GM23338 (cell line): ENCODE measurements at places on chromosomes 2 and 18. TPM values are rescaled to one million over a fixed set of nuclear protein-coding genes. Genes with fewer than 3 reads are reported as not detected.
A peak's percentile ranks its signal among the peaks of the same experiment; 100 is the strongest.

- H3K4me3 ChIP-seq: no peak overlapping the region
- no peak overlapping the region for H3K27ac ChIP-seq
- no peaks in the 10 kb centered on the region for H3K36me3 ChIP-seq
- H3K27me3 ChIP-seq: no peaks in the 10 kb centered on the region
Observed at GRCh38 chr18:22705328-22705727, 227.8 kb upstream of the RBBP8 start.

SNED1 gene
- 1.1 and 2.8 TPM in 2 replicates for total RNA-seq

DNA sequence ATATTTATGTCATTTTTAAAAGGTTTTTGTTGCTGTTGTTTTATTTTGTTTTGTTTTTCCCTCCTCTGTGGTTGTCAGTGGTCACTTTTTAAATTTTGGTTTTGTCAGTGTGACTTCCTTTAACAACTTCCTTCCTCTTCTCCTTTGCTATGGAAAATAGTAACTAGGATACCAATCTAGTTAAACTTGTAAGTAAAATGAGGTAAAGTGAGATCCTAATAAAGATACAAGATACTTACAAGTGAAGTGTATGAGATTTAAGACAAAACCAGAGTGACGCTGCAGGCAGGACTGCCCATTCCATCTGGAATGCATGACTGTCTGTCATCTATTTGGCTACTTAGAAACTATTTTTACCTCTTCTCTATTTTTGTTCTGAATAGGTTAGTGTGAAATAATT is 30.6 kb upstream of the CREB1 start:
- no peak overlapping the region for H3K27ac ChIP-seq
- no peak for DNase-seq
- H3K4me3 ChIP-seq: no peak overlapping the region
- no peaks in the 10 kb centered on the region for H3K36me3 ChIP-seq

HTR2B gene
- not detected in 2 replicates for total RNA-seq

GRCh38 chr2:42974169-42974720 is 181.9 kb upstream of the HAAO start:
- H3K4me1 ChIP-seq: peaks cover 7% of the 10 kb centered on the region; the same call in 1 of the 2 replicates
- no peak overlapping the region for H3K27ac ChIP-seq
- H3K4me3 ChIP-seq: no peak overlapping the region; the same call in 1 of the 2 replicates
- no peaks in the 10 kb centered on the region for H3K27me3 ChIP-seq
- DNase-seq: no peak
- H3K36me3 ChIP-seq: no peaks in the 10 kb centered on the region

- no peak for DNase-seq
- no peaks in the 10 kb centered on the region for H3K4me1 ChIP-seq
- H3K36me3 ChIP-seq: no peaks in the 10 kb centered on the region
Observed at GRCh38 chr2:182018218-182018617, 32.6 kb downstream of the PPP1R1C start.

GRCh38 chr2:28257182-28257581 is 135.5 kb upstream of the FOSL2 start:
- H3K27me3 ChIP-seq: no peaks in the 10 kb centered on the region
- no peak for DNase-seq
- H3K4me3 ChIP-seq: no peak overlapping the region
- no peak overlapping the region for H3K27ac ChIP-seq

DNA sequence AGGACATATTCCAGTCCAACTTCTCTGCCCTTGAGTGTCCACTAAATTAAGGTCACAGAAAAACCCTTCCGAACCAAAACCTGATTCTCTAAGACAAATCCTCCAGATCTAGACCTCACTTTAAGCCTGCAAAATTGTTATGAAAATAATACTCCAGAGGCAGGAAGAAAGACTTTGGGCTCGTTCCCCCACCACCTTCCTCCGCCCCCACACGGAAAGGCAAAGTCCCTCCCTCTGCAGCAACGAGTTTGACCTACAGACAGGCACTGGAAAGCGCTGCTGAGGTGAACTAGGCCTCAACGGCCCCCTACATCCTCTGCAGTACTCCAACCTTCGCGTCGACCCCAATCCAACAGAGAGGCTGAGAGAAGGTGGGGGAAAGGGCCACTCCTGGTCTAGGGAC is 808 bp downstream of the ATP5MC3 start:
- peaks cover 28% of the 10 kb centered on the region for H3K36me3 ChIP-seq
- peak; percentile 56 for DNase-seq
- H3K27ac ChIP-seq: peak overlapping the region; percentile 85

GRCh38 chr2:70115646-70116442 is 28.6 kb downstream of the PCBP1 start:
- H3K27me3 ChIP-seq: no peaks in the 10 kb centered on the region
- DNase-seq: no peak
- peaks cover 37% of the 10 kb centered on the region for H3K4me1 ChIP-seq
- no peak overlapping the region for H3K27ac ChIP-seq

DNA sequence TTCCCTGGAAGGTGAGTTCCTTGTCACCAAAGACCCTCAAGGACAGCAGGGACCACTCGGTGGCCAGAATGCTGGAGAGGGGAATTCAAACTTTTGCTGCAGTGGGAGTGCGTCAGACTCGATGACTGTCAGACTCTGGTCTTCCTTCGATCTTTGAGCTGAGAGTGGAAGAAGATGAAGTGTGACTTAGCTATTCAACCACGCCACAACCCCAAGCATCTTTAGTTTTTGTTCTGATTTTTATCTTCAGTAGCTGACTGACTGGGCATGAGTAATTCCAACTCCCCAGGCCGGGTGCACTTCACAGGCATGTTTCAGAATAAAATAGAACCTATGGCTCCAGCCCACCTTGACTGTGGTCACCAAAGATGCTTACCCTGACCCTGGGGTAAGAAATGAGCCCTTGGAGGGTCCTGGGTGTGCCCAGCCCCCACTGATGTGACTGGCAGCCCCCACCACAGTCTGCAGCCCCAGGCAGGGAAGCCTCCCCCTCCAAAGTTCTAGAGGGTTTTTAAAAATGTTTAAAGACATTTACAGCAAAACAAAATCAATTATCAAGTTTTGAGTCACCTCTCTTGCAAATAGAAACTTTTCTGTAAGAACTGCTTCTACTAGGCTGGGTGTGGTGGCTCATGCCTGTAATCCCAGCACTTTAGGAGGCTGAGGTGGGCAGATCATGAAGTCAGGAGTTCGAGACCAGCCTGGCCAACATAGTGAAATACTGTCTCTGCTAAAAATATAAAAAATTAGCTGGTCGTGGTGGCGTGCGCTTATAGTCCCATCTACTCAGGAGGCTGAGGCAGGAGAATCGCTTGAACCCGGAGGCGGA is 24.9 kb upstream of the YWHAQ start:
- no peak overlapping the region for H3K27ac ChIP-seq
- DNase-seq: no peak
- no peaks in the 10 kb centered on the region for H3K36me3 ChIP-seq
- H3K4me3 ChIP-seq: no peak overlapping the region

DYSF gene
- total RNA-seq: 18.0 and 21.3 TPM in 2 replicates

C2orf81 gene
- total RNA-seq: 4.6 TPM in 2 replicates

DNA sequence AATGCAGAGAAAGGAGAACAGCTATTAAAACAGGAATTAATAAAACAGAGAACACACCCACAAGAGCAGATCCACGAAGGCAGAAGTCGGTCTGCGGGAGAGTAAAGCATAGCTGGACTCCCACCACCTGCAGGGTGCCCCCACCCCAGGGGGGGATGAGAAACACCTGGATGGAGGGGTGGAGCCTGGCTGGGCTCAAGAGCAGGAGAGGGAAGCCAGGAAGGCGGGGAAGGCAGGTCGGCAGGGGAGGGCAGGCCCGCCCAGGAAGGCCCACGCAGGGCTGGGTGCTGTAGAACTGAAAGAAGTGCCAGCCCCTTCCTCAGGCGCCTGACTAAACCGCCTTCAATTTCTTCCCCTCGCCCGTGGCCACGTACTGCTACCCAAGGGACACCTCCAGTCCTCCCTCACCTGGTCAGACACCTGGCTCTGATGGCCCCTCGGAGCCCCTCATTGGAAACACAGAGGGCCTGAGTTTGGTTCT is 175.4 kb downstream of the HDAC4 start:
- no peak overlapping the region; the same call in 1 of the 2 replicates for H3K27ac ChIP-seq
- no peak for DNase-seq
- H3K4me3 ChIP-seq: no peak overlapping the region
- no peaks in the 10 kb centered on the region for H3K36me3 ChIP-seq
- no peaks in the 10 kb centered on the region for H3K27me3 ChIP-seq
- H3K4me1 ChIP-seq: peaks cover 28% of the 10 kb centered on the region

DNA sequence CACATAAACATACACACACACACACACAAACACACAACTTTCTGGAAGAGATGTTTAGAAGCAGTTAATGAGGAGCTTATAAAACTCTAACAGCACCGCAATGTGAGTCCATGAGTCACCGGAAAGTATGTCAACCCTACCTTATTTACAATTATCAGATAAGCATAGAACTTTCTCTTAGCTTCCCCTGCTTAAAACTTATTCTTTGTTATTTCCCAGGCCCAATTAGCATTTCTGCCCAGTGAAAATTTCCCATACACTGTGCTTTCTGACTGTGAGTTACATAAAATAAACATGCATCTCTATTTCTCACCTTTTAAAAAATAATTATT is 737.6 kb downstream of the LRP1B start:
- H3K27ac ChIP-seq: no peak overlapping the region
- H3K4me1 ChIP-seq: no peaks in the 10 kb centered on the region
- DNase-seq: no peak
- H3K27me3 ChIP-seq: no peaks in the 10 kb centered on the region
- no peaks in the 10 kb centered on the region for H3K36me3 ChIP-seq

- no peak for DNase-seq
- H3K4me3 ChIP-seq: no peak overlapping the region
- no peaks in the 10 kb centered on the region for H3K27me3 ChIP-seq
- no peaks in the 10 kb centered on the region for H3K4me1 ChIP-seq
- no peak overlapping the region for H3K27ac ChIP-seq
- H3K36me3 ChIP-seq: no peaks in the 10 kb centered on the region
Observed at GRCh38 chr2:138298120-138298814, 203.3 kb upstream of the SPOPL start.

DNA sequence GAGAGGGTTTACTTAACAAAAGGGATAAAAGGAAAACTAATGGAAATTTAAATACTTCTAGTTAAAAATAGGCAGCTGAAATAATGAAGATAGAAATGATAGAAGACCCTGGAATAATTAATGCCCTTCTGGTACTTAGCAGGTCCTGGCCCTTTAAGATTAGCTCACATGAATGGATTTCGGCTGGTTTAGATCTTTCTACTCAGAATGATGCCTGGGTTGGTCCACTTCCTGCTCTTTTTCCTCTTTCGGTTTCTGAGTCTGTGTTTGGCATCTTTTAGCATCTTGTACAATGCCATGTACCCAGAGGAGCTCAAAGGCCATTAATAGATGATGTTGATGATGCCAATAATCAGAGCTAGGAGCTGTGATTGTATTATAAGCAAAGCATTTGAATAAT is 290.5 kb downstream of the CLIP4 start:
- H3K4me1 ChIP-seq: no peaks in the 10 kb centered on the region
- H3K4me3 ChIP-seq: no peak overlapping the region

EVX2 gene
- 0.03 and 0.04 TPM in 2 replicates for total RNA-seq

ATP6V1B1 gene
- total RNA-seq: not detected in 2 replicates

DNA sequence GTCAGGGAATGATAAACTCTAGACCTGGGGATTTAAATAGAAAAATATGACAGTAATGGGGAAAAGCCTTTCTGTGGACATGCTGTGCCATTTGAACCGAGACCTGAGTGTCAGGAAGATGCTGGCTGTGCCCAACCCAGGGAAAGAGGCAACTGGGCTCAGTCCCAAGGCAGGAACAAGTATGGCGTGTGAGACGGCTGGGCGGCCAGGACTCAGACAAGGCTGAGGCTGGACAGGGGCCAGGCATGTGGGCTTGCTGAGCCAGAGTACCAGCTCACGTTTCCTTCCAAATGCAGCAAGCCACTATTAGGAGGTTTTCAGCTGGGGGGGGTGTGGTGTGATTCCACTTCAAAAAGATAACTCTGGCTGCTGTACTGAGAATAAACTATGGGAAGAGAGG is 92.4 kb downstream of the INPP5D start:
- no peak overlapping the region for H3K27ac ChIP-seq
- no peak overlapping the region for H3K4me3 ChIP-seq
- H3K27me3 ChIP-seq: no peaks in the 10 kb centered on the region
- peaks cover 6% of the 10 kb centered on the region for H3K4me1 ChIP-seq
- no peak for DNase-seq

DNA sequence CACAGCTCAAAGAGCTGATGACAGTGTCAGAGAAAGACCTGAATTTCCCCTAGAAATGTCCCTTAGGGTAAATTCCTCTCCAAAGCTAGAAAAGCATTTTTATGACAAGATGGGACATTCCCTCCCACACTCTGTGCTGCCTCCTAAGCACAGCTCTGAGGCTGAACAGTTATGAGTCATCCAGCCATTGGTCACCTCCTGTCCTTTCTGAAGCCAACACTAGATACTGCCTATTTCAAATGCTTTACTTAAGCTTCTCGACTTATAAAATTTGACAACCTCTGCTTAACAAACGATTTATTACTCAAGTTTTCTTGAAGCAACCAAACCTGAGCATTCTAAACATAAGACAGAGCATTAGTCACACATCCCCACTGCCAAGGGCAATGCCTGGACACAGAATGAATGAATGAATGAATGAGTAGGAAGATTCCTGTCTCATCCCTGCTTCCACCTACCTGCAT is 35.4 kb downstream of the B4GALT6 start:
- no peak overlapping the region for H3K27ac ChIP-seq
- H3K36me3 ChIP-seq: no peaks in the 10 kb centered on the region
- no peak overlapping the region for H3K4me3 ChIP-seq
- H3K4me1 ChIP-seq: peaks cover 51% of the 10 kb centered on the region

DNA sequence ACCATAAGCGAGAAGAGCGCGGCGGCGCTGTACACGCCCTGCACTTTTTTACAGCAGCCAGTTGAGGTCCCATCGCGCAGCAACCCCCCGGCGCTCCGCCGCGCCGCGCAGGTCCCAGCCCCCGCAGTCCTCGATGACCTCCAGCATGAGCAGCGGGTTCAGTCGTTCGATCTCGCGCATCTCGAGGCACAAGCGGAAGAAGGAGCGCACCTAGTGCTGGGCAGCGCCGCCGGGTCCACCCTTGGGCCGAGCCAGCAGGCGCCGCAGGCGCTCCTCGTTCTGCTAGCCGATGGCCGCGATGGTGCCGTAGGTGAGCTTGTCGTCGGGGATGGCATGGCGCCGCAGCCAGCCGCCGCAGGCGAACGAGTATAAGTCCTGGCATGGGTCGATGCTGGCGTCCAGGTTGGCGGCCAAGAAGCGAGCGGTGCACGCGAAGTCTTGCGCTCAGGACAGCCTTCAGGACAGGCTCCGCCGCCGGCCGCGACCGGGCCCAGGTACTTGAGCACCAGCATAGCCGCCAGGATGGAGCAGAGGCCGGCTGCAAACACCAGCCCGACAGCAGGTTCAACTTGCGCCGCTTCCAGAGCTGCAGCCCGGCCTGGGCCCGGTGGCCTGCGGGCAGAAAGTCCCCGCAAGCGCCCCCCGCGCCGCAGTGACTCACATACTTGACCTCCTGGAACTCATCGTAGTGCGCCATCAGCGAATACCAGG is 8.3 kb downstream of the ALPP start:
- DNase-seq: peak; percentile 64
- peaks cover 19% of the 10 kb centered on the region for H3K4me1 ChIP-seq
- H3K27me3 ChIP-seq: peaks cover 84% of the 10 kb centered on the region
- no peak overlapping the region for H3K27ac ChIP-seq
- no peaks in the 10 kb centered on the region for H3K36me3 ChIP-seq

MZT2B gene
- total RNA-seq: 60.0 and 70.9 TPM in 2 replicates
